ENCODE measurements at places on chromosomes 12 and 14.

- no peak for DNase-seq
These were observed 33.6 kb downstream of the OR10P1 start for GRCh38 chr12:55670276-55670675.

- no peak for DNase-seq
These were observed 23.0 kb upstream of the ST8SIA1 start for GRCh38 chr12:22357531-22357930.

DNA sequence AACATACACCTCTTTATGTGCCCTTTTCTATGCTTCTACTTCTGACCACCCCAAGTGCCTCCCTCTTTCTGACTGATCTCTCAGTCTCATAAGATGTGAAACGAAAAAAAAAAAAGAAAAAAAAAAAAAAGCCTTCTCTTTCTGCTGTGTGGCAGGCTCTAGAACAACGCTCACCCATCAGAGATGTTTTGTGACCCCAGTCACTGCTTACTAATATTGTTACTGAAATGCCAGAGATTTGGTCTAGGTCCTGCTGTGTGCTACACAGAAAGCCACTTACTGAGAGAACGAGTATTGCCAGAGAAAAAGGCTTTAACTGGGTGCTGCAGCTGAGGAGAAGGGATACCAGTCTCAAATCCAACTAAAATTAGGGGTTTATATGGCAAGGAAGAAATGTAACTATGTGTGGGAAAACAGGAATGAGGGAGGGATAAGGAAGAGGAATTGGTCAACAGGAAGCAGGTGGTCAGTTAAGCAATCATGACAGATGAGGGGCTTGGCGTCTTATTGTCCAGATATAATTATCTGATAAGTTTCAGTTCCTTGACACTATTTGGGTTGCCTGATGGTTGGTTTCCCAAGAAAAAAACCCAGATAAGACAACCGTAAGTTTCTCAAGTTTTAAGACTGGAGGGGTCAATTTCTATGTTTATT, 149.0 kb downstream of the NAV3 start:
- no peak for DNase-seq

DNA sequence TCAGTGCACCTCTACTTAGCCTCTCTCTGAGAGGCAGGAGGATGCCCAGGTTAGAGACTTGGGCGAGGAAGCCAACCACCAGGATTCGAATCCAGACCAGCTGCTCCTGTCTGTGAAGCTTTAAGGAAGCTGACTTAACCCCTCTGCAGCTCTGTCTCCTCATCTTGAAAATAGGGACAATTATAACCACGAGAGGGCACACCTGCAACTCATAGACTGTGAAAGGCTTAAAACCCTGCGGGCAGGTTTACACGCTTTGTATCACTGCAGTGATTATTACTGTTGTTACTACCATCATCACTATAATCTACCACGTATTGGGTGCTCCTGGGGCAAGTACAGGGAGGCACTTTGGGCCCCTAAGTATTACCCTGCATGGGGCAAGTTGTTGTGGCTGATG, 379.8 kb downstream of the VRK1 start:
- DNase-seq: no peak

GRCh38 chr12:62873116-62873825, 61.7 kb downstream of the PPM1H start:
- no peak for DNase-seq

DNA sequence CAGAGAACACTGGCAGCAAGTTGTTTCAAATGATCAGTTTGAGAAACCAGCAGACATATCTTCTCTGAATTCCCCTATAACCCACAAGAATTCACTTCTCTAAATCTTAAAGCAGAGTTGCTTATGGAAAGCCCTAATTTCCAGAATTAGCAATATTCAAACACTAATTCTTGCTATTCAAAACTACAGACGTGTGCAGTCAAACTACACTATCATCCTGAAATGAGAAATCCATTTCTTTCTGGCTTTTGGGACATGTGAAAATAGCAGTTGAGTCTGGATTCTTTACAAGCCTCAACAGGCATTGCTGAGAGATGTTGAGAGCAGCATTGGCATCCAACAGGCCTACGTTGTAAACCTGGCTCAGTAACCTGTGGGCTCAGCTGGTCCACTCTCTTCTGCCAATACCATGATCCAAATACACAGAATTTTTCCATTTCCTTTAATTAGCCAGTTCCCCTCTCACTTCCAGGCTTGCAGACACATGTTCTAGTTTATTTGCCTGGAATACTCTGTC, 74.6 kb upstream of the TMTC1 start:
- no peak for DNase-seq

- no peak for DNase-seq
These were observed 728 bp upstream of the STON2 start for GRCh38 chr14:81400852-81401251.

- DNase-seq: no peak
These were observed 398.4 kb downstream of the DAD1 start for GRCh38 chr14:22190411-22191191.

GRCh38 chr12:1779783-1780182, 40.6 kb upstream of the LRTM2 start:
- no peak for DNase-seq

DNA sequence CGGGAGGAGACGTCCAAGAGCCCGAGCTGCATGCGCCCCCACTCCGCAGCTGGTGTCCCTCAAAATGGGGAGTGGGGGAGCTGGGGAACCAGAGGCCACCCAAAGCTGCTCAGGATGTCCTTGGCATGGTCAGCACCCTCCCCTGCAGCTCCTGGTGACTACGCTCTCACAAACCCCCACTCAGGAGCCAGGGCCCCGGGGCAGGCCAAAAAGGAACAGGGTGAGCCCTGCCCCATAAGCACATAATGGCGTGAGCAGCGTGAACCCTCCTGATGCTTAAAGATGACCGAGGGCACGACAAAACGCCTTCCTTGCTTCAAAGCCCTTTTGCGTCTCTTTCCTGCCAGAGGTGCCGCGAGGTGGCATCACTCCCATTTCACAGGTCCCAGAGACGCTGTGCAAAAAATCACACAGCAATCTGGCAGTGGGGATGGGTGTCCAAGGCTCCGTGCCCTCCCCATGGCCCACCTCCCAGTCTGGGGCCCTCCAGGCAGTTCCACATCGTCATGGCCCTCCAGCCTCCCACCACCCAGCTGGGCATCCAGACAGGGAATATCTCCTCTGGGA, 13.5 kb downstream of the NCOR2 start:
- DNase-seq: no peak

- DNase-seq: no peak
These were observed 91.4 kb upstream of the FLRT2 start for GRCh38 chr14:85438481-85438942.
